ENCODE measurements at places on chromosomes 4 and X. TPM values are rescaled to one million over a fixed set of nuclear protein-coding genes. Genes with fewer than 3 reads are reported as not detected.

GRCh38 chrX:86178906-86179305 lies 30.7 kb downstream of the DACH2 start:
- DNase-seq: no peak

DNA sequence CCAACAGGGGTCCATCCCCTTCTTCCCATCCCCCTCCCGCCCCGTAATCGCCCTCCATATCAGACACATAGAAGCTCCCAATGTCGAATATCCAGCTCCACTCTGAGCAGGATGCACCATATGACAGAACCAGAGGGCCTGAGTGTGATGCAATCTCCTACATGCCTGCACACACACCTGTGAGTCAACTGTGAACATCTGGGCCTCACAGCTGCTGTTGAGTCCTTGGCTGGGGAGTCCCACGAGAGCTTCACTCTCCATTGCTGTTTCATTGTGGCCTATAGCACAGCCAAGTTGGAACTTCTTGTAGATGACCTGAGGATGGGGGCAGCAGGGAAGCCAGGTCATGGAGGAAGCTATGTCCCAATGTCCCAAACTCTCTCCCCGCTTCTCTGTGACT lies 8.2 kb downstream of the SLC38A5 start:
- DNase-seq: peak; percentile 21

- peak; percentile 5 for DNase-seq
Observed at GRCh38 chr4:5086535-5086934, 35.3 kb downstream of the STK32B start.

DNA sequence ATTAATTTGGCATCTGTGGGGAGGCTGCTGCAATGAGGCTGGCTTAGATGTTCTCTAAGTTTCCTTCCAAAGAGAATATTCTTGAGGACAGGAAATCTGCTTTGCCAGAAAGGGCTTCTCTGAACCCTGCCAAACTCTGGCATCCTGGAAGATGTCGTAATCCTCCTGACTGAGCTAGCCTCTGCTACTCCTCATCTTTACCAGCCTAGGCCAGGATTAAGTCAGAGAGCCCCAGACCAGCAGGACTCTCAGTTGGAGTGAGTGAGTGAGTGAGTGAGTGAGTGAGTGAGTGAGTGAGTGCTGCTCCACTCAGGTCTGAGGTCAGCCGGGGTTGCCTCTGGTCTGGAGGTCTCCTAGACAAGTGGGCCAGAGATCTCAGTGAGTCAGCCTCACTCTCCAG lies 104.9 kb upstream of the SOD3 start:
- peak; percentile 60 for DNase-seq

GRCh38 chr4:103244251-103244650 lies 46.1 kb upstream of the CENPE start:
- peak; percentile 50 for DNase-seq

DNA sequence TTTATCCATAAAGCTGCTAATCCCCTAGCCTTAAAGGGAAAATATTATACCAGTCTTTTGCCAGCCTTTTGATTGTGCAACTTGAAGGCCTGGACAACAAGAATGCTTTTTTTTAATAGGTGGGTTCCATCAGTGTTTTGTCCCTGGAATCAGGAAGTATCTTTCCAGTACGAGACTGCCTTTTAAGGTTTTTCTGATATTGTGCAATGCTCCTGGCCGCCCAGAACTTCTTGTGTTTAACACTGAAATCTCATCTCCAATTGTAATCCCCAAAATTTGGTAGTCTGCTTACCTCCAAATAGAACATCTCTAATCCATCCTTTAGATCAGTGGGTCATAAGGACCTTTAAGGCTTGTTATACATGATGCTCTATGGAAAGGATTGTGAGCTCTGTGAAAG lies 256.7 kb downstream of the NAF1 start:
- DNase-seq: no peak

DNA sequence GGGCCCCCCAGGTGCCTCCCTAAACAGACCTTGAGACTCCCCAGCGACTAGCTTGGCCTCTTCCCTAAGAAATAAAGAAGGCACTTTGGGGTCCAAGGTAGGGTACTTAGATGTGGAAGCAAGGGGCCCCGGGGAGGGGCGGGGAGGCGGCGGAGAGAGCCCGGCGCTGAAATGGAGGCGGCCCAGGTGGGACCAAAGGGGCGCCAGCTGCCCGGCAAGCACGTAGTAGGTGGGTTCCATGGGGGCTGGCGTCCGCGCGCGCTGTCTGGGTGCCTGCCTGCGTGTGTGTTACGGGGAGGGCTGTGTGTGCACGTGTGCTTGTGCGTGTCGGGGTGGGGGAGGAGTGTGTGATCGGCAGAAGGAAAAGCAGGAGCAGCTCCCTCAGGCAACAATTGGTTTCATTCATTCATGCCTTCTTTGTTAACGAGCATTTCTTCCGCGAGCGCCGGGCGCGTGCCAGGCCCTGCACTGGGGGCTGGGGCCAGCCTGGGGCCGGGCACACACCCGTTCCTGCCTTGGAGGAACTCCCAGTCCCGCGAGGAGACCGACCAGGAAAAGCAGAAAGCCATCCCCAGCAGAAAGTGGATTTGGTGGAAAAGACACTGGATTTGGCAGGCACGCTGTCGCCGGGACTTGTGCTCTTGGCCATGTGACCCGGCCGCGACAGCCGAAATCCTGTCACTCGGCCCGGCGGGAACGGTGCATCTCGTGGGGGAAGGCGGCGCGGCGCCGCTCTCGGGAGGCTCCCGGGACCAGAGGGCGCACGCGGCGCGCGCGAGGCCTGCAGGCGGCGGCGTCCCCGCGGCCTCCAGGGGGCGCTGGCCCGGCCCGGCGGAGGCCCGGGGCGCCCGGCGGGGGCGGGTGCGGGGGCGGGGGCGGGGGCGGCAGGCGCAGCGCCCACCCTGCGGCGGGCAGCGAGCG lies 3.3 kb upstream of the DUSP9 start:
- DNase-seq: peak; percentile 41

- DNase-seq: no peak
Observed at GRCh38 chr4:33948921-33949320, 2295.4 kb downstream of the ARAP2 start.

DNA sequence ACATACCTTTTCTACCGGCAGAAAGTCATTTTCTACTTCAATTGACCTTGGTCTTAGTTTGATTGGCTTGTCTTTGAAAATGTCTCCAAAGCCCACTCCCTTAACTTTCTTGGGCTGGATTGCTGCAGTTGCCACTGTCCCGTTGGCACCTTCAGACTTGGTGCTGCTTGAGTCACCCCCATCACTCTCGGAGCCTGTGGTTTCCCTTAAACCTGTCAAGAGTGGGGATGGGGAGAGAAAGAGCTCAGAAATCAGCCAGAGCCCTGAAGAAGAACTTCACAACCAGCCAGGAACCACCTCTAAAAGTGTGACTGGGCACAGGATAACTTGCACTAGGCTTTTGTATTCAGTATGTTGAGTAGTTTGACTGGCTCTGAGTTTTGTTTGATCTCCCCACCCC lies 168.5 kb upstream of the MAP3K15 start:
- no peak for DNase-seq

DNA sequence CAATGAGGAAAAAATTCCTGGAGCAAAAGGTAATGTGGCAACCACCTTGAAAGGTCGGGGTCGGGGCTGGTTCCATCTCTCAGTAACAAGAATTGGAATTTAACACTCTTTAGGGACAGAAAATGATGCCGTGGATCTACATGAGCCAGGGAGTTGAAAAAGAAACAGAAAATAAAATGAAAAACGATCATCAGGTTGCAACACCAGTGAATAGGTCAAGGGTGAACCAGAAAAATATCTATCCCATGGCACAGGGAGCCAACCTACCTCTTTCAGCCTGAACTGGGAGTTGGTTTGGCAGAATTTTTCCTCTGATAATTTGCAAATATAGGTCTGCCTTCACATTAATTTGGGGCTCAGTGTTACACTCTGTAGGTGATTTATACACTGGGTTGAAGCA lies 93.7 kb downstream of the C4orf33 start:
- DNase-seq: no peak

GRCh38 chr4:153269218-153269990 lies 65.2 kb downstream of the TRIM2 start:
- no peak for DNase-seq

DNA sequence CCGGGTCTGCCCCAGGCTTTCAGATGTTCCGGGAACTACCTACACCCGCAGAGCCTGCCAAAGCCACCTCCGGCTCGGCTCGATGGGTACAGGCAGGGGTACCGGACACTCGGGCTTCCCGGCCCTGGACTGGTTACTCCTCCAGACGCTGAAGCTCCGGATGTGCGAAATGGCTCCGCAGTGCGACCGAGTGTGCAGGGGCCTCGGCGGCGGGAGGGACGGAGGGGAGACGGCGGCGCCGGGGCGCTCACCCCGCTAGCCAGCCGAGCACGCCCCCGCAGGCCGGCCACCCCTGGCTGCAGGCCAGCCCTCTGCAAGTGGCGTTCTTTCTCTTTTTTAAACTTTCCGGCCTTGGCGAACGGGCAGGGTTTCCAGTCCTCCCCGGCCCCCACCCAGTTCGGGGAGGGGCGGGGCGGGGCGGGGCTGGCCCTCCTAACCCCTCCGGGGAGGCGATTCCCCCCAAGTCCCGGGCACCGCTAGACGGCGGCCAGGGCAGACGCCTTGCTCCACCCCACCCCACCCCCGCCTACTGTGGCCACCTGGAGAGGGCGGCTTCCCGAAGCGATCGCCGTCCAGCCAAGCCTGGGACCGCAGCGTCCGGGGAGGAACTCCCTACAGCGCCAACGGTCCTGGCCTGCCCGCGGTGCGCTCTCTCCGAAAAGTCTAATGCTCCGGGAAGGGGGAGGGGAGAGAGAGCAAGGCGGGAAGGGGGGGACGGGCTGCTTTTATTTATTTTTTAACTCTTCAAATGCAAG lies 7.5 kb downstream of the BCOR start:
- peak; percentile 49 for DNase-seq

- DNase-seq: no peak
Observed at GRCh38 chr4:101790521-101791181, at the start of gene BANK1. Gene BANK1 (plus strand): TSS chr4:101790730. CDS start chr4:101790881, 151 bp downstream.

NLGN3 gene
- 0.63 TPM for total RNA-seq

AR gene
- 4.8 TPM for total RNA-seq

GPR143 gene
- total RNA-seq: not detected

AMOT gene
- total RNA-seq: 1.5 TPM

DDIT4L gene
- 3.2 TPM for total RNA-seq

ADAM29 gene
- not detected for total RNA-seq

IL1RAPL2 gene
- not detected for total RNA-seq

NEIL3 gene
- total RNA-seq: 2.4 TPM

TMEM128 gene
- 17.7 TPM for total RNA-seq
